ENCODE measurements at places on chromosomes 16 and 17.

DNA sequence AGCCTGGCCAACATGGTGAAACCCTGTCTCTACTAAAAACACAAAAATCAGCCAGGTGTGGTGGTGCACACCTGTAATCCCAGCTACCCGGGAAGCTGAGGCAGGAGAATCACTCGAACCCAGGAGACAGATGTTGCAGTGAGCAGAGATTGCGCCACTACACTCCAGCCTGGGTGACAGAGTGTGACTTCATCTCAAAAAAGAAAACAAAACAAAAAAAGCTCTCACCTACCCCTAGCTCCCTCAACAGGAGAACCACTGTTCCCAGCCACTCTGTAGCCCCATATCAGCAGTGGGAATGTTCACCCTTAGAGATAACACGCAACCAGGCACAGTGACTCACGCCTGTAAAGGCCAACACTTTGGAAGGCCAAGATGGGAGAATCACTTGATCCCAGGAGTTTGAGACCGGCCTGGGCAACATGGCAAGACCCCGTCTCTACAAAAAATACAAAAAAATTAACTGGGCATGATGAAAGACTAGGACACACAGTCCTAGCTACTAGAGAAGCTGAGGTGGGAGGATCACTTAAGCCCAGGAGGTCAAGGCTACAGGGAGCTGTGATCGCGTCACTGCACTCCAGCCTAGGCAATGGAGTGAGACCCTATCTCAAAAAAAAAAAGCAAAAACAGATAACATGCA lies 5.4 kb downstream of the TMC8 start:
- DNase-seq: no peak

- DNase-seq: no peak
Measured at GRCh38 chr16:3570420-3571062, 6.7 kb downstream of the NLRC3 start.

DNA sequence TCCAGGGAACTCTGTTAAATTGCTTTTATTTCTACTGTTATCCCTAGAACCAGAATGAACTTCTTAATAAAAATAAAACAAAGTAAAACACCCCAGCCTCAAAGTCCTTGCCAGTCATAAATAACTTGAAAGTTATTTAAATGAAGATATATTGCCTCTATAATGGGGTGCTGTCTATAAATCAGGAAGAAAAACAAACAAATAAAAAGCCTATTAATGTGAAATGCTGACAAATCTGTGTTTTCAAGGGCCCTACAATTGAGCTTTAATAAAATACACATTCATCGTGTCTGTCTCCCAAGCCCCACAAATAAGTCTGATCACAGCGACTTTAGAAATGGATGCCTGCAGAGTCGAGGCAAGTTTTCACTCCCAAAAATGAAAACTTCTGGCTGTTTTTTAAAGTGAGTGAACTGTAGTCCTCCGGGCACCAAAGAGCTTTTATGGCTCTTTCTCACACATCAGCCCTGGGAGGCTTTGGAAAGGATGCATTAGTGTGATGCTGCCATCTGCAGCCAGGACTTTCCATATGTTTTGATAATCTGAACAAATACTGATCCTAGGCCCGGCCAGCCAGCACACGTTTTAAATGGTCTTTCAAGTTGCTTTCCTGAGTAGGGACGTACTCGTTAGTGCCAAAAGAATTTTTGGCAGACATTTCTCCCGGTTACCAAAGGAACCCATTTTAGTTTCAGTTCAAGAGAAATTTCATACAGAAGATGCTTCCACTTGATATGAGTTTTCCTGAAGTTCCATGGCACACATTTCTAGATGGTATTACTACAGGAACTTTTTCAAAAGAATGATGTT lies 16.3 kb downstream of the NACA2 start:
- no peak for DNase-seq

- no peak for DNase-seq
Measured at GRCh38 chr17:62064029-62064790, 868 bp downstream of the MED13 start.

DNA sequence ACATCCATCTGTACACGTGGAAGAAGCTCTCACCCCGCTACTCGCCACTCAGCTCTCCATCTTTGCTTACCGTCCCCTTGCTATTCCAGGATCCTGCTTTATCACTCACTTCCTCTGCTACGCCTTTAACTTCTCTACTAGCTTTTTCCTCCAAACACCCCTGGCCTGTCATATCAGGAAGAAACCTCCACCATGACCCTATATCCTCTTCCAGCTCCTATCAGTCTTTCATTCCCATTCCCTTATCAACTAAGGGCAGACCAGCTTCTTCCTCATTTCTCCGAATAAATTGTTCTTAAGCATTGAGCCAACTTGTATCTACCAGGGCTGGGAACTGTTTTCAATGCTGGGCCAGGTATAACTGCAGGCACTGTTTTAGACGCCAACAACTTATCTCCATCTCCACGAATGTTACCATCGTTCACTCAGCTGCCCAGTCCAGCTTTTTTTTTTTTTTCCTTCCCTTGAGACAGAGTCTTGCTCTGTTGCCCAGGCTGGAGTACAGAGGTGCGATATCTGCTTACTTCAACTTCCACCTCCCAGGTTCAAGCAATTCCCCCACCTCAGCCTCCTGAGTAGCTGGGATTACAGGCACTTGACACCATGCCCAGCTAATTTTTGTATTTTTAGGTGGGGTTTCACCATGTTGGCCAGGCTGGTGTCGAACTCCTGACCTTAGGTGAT lies 4.3 kb downstream of the IQCK start:
- DNase-seq: no peak

GRCh38 chr17:15480204-15480603 lies 12.8 kb upstream of the CDRT4 start:
- no peak for DNase-seq

- DNase-seq: no peak
Measured at GRCh38 chr17:48250949-48251348, 143.4 kb downstream of the SNX11 start.

DNA sequence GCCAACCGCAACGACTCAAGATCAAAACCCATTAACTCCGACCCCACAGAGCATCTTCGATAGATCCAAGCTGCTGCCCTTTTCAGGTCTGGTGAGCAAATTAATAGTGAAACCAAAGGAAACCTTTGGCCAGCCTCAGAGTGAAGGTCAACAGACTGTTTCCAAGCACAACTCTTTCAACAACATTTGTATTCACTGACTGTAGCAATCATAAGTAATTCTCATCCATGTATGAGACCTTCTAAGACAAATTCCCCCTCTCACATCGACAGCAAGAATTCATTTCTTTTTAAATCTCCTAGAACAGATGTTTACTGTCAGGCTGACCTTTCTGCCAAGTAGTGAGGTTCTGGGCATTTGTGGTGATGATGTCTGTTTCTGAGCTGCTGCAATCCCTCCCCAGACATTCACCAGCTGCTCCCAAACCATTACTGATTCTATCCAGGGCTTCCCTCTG lies 64.2 kb downstream of the SLC39A11 start:
- DNase-seq: no peak

GRCh38 chr16:57734308-57734924 lies 1.2 kb upstream of the KATNB1 start:
- no peak for DNase-seq

- DNase-seq: no peak
Measured at GRCh38 chr16:78761427-78761826, 662.0 kb downstream of the WWOX start.

GRCh38 chr16:52078716-52079655 lies 468.0 kb downstream of the TOX3 start:
- DNase-seq: no peak

DNA sequence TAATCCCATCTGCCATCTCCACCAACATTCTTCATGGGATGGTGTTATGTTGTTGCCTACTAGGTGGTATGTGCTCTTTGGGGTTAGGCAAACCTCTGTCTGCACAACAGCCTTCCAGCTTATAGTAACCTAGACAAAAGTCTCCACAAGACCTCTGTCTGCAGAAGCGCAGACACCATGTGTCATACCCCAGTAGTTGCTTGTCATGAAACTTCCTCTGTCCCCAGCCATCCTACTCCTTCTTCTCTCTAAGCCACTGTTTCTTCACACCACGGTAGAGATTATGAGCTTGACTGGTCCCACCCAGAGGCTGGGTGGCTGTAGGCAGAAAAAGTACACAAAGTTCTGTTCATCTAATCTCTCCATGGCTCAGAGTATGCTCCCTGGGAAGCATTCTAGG lies 100.3 kb downstream of the MAF start:
- DNase-seq: no peak

DNA sequence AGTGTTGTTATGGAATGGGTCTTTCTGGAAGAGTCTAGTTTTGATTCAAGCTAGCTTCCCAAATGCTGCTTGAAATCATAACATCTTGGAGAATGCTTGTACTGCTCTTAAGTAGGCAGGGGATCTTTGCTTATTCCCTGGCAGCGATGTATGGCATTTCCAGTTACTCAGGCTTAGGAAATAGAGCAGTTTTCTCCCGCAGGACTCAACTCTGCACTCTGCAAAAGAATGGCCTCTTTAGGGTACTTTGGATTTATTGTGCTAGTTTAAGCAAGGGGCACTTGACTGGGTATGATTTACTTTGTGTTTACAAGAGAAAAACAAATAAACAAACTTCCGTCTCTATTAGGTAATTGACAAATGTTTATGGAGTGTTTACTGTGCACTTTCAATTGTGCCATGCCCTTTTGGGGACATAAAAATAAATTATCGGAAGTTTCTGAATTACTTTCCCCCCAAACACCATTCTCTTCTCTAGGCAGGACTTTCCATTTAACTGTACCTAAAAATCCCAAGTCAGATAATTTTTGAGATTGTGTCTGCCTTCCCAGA lies 164.0 kb downstream of the MAP2K6 start:
- DNase-seq: no peak

- no peak for DNase-seq
Measured at GRCh38 chr17:81808778-81809555, 5.0 kb downstream of the GCGR start.

DNA sequence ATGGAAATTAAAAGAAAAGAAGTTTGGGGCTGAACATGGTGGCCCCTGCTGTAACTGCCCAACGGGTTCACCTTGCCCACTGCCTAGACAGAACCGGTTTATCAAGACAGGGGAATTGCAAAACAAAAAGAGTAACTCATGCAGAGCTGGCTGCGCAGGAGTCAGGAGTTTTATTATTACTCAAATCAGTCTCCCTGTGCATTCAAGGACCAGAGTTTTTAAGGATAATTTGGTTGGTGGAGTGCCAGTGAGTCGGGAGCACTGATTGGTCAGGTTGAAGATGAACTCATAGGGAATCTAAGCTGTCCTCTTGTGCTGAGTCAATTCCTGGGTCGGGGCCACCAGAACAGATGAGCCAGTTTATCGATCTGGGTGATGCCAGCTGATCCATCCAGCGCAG lies 4.4 kb upstream of the SCPEP1 start:
- DNase-seq: no peak

- DNase-seq: no peak
Measured at GRCh38 chr16:78128913-78129312, 29.5 kb downstream of the WWOX start.

DNA sequence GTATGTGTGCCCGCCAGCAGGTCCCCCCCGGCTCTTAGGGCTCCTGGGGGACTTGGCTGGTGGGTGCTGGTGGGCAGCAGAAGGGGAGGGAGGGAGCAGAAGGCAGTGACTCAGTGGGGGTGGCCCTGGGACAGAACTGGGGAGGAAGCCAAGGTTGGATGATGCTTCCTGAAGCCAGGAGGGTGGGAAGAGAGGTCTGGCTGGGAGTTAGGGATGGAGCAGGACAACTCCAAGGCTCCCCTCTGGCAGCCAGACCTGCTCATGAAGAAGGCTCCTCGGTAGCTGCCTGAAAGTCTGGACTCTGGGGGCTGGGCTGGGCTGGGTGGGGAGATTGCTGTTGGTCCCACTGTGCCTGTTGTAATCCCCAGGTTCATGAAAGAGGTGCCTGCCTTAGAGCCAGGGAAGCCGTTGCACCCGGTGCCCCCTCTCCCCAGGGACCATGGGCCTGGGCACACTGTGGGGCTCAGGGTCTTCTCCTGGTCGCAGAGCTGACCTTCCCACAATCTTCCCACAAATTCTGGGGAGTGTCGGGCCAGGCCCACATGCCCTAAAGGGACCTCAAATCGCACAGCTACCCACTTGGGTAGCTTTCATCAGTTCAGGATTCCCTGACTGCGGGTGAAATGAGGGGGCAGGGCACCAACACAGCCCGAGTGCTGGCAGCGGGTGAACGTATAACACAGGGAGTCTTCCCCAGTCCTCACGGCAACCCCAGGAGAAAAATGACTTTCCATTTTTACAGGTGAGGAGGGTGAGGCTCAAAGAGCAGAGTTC lies 1.1 kb upstream of the PLEKHG4 start:
- no peak for DNase-seq

GRCh38 chr17:9817086-9817485 lies 4.8 kb downstream of the GSG1L2 start:
- DNase-seq: peak; percentile 13

DNA sequence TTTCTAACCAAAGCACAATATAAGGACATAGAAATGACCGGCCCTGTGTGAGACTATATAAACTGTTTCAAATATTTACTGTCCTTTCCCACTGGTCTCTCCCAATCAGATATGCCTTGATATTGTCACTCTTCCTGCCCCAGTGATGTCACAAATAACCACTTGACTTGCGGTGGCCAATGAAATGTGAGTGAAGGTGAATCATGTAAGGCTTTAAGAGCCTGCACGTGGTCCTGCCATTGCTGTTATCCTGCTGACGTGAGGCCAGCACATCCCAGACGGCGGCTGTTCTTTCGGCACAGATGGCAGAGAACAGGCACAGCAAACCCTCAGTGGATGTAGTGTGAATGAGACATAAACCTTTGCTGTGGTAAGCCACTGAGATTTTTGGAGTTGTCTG lies 5.4 kb upstream of the KLHL11 start:
- DNase-seq: no peak

DNA sequence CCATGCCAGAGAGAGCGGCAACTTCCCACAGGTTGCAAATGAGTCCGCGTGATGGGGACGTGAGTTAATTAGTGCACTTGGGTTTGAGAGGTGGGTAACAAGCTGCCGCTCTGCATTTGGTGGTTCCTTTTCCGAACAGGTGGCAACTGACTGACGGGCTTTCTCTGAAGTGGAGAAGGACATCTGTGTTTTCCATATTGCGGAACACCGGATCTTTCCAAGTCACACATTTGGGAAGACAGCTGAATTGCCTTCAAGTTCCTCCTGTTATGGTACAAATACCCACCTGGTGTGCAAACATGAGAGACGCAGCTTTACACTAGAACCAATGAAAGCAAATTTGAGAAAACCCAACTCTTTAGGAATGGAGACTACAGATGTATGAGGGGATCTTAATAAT lies 451.3 kb upstream of the ZFHX3 start:
- DNase-seq: no peak

DNA sequence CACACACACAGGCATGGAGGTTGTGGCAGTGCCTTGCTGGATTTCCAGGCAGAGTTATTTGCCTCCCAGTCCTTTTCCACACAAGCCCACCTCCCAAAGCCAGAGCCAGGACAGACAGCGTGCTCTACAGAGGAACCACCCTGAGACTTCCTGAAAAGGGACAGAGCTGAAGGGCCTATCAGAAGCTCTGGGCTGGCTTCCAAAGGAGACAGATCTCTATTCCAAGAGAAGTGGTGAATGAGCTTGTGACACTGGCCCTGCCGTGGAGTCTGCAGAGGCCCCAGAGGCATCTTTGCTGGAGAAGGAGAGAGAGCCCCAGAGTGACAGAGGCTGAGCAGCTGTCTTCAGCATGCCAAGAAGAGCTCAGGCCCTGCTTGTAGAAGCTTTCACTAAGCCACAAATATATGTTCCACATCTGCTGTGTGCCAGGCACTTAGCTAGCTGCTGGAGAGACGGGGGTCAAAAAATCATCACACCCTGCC lies 8.3 kb upstream of the LPCAT2 start:
- DNase-seq: peak; percentile 42
